ENCODE measurements at places on chromosomes 11 and 22. TPM values are rescaled to one million over a fixed set of nuclear protein-coding genes. Genes with fewer than 3 reads are reported as not detected.

OR52H1 gene
- 0.38 TPM for total RNA-seq

NTM gene
- total RNA-seq, result 16.1 TPM

EXPH5 gene
- total RNA-seq, result 0.08 TPM

MEI1 gene
- total RNA-seq, result 0.12 TPM
